Activated naive CD4-positive, alpha-beta T cell treated with anti-CD3 and anti-CD28 coated beads, Interleukin-2, amount 50 U/mL, for 16 hours (primary cell): ENCODE measurements at places on chromosomes 1 and 21.

DNA sequence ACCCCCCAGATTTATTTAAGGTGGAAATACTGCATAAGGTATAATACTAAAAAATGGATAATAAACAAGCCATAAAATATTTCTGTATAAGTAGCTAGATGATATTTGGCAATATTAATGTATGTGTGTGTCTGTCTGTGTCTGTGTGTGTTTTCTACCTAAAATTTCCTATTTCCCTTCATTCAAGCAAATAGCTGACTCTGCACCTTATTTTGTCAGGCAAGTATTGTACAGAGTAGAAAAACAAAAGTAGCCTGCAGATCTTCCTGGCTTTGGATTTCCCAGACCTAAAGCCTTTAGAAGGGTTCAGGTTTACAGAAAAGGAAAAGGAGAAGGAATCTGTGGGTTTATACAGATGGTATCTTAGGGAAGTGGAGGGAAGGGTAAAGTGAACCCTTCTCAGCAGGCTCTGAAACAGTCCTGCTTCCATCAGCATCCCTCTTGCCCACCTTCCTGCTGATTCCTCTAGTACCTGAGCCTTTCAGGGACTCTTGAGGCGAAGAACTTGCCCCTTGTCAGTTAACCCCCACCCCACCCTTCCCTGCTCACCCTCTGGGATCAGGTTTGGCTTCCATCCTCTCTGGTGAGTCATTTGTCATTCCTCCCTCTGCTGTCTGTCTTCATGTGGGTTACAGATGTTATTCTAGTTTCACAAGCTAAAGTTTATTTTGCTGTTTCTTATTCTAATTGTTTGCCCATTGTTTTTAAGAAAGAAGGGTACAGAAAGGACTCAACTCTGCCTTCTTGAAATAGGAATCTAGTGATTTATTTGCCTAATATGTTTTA lies 21.7 kb upstream of the RGS16 start:
- no peak for DNase-seq

GRCh38 chr1:192448026-192448578 lies 127.5 kb upstream of the RGS1 start:
- DNase-seq: no peak

- DNase-seq: no peak
These were observed 141.9 kb upstream of the CXADR start for GRCh38 chr21:17370916-17371315.

DNA sequence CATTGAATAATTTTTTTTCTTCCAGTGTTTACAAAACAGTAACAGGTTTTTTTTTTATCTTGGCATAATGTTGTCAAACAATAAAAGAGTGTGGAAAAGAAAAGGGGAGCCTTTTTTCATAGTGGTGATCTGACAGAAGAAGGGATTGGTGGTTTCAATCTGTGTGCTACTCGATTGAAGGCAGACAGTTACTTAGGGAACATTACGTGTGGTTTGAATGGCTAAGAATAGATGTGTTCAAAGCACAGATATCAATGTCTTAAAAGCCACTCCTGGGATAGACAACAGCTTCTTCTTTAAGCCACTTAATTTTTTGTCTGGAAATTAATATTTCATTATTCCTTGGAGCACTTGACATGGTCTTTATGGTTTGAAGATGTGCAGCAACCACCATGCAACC lies 558.6 kb upstream of the ADGRL2 start:
- DNase-seq: no peak

GRCh38 chr1:217977943-217978342 lies 307.1 kb upstream of the RRP15 start:
- no peak for DNase-seq

DNA sequence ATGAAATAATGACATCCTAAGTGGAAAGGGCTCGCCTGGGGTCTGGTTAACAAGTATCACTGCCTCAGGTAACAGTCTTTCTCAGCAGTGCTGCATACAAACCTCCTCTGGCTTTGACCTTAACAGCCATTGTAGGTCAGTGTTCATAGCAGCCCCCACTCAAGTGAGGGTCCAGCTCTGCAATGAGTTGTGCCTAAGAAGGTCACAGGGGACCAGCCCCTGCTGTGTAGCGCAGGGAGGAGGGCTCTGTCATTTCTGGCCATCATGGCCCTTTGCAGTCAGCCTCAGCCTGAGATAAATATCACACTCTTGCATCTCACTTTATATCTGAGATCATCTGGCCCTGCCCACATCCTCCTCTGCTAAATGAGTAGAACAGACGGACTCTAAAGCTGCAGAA lies 18.1 kb upstream of the MYSM1 start:
- DNase-seq: no peak

GRCh38 chr1:97056386-97056785 lies 334.8 kb downstream of the PTBP2 start:
- no peak for DNase-seq

- no peak for DNase-seq
These were observed 19.6 kb upstream of the EYA3 start for GRCh38 chr1:28108001-28108400.

- DNase-seq: no peak
These were observed 11.7 kb upstream of the ENO1 start for GRCh38 chr1:8889925-8890785.

- DNase-seq: no peak
These were observed 31.5 kb downstream of the RGS8 start for GRCh38 chr1:182652933-182653332.

GRCh38 chr1:34529935-34530859 lies 224.7 kb upstream of the GJB5 start:
- no peak for DNase-seq

DNA sequence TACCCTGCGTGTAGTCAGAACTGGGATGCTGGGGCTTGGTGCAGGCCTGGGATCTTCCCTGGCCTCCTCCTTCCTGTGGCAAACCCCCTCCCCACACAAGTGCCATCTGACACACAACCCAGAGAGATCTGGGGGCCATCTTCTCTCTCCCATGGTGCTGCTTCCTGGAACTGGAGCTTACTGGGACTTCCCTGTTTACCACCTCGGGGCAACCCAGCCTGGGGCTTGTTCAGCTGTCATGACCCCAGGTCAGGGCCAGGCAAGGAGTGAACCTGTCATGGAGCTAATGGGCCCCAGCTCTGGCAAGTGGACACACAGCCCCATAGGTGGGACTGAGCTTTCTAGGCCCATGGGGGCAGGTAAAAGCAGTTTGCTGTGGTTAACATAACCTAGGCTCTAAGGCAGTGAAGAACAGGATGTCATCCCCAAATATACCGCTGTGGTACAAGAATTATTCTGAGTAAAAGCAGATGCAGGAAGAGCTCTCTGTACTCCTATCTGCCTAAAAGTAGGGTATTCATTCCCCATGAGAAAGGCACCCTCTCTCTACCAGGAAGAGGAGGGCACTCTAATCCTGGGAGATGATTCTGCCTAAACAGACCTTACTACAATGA lies 2.4 kb downstream of the TRIM11 start:
- no peak for DNase-seq

DNA sequence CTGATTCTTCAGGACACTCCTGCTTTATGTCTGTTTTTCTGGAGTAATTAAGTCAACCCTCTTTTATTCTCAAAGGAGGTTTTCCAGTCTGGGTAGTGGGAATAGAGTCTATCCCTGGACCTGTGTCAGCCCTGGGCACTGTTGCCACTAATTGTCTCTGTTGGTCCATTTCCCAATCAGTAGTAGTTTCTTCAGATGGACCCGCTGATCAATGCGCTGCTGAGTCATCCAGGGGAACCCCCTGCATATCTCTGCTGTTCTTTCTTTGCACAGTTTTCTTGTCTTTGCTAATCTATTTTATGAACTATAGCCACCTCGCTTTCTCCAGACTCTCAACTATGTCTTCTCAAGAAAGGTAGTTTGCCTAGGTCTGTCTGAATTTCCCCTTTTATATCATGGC lies 82.5 kb downstream of the TNNI3K start:
- DNase-seq: no peak

DNA sequence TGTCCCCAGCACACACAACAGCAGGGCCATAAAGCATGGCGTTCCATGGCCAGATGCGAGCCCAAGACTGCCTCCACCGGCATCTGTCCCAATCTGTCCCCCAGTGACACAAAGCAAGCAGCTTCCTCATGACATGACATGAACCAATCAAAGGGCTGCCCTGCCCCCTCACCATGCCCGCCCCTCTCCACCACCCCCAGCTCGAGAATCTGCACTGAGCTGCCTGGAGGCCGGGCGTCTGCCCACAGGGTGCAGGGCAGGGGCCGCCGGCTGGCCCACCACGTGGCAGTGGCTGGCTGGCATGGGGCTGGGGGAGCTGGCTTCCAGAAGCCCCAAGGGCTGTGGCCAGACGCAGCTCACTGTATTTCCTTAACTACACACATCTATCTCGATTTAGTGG lies 27.8 kb downstream of the WNT9A start:
- no peak for DNase-seq

GRCh38 chr21:25934771-25935224 lies 200.0 kb downstream of the GABPA start:
- no peak for DNase-seq

DNA sequence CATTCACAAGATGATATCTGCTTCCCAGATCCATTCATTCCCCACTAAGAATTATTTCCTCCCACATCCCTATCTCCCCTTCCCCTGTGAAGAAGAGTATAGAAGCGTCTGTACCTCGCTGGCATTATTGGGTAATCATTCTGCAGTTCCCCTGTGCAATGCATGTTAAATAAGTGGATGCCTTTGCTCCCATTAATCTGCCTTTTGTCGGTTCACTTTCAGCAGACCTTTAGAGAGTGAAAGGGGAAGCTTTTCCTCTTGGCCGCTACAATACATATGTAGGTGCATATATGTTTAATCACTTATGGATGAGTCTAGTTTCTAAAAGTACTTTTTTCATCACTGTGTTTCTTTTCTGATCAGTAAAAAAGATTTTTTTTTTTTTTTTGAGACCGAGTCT lies 7.0 kb downstream of the CLCN6 start:
- no peak for DNase-seq

DNA sequence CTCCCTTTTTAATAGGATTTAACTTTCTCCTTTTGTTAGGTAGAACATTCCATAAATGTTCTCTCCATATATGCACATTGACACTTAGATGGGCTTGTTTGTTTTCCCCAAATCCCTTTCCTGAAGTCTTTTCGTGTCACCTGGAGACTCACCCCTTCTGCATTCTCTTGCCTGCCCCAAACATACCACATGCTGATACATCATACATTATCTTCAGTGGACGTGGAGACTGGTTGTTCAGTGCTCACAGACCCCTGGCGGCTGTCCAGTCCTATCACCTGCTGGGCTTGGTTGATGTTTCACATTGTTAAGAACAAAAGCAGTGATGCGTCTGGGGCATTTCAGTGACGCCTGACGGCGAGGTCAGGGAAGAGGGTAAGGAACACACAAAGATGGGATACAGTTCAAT lies 22.2 kb downstream of the FMOD start:
- DNase-seq: no peak

GRCh38 chr1:219753914-219754313 lies 141.0 kb upstream of the ZC3H11B start:
- no peak for DNase-seq

DNA sequence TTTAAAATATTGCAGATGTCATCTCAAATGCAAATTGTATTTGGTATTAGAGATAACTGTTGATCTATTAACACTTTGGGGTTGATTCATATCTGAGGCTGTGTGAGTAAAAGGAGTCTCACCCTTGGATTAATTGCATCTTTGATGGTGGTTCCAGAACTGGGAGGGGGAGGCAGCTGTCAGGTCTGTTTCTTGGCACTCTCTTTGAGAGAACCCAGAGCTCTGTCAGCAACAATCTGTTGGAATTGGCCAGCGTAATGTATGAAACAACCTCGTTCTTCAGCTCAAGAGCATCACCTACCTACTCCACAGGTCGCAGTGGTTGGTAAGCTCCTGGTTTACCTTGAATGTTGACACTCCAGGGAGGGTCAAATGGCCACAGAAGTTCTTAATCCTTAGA lies 424.1 kb downstream of the CAMTA1 start:
- DNase-seq: no peak

DNA sequence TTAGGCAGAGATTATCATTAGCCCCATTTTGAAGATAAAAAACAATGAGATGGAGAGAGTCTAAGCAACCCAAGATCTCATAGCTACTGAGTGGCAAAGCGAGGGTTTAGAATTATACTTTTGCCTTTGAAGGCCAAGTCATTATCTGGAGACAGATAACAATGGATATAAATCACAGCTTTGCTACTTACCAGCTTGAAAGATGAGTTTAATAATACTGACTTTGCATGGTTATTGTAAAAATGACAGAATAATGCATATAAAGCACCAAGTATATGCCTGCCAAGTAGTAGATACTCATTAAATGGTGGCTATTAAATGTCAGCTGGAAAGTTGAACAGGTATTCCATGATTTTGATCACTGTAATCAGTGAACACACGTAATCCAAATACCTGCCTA lies 241.6 kb upstream of the SGIP1 start:
- no peak for DNase-seq

GRCh38 chr1:110424699-110425611 lies 17.5 kb upstream of the LAMTOR5 start:
- no peak for DNase-seq

- no peak for DNase-seq
These were observed 3.6 kb downstream of the FAM20B start for GRCh38 chr1:179029321-179029759.

DNA sequence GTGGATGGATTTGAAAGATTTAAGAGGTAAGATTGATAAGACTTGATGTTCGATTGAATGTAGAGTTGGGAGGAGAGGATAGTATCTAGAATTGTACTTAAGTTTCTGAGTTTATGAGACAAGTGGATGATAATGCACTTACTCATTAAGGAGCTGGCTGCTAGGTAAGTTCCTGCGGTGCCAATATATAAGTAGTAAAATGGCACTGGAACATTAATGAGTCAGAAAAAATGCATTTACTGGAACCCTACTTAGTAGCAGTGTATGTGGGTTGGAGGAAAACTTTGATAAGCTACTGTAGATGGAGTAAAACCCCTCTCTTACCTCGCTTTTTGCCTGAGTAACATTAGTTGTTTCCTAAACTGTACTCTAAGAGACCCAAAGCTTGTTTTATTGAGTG lies 68.2 kb downstream of the ZFYVE9 start:
- DNase-seq: no peak

DNA sequence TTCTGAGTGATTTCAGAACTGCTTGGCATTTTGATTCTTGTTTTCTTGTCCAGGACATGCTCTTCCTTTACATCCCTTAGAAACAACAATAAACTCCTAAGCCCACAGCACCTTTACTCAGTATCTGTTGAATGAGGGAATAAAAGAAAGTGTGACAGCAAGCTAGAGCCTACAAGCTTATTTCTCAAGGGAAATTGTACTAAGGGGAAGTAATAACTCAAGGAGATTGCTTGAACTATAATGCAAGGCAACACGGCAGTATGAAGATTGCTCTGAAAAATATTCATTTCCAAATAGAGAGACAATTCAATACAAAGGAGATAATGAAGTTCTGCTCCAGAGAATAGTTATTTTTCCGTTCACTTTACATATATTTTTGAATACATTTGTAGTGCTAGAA lies 6.5 kb downstream of the OR6P1 start:
- no peak for DNase-seq

- DNase-seq: no peak
These were observed 12.0 kb upstream of the PRDM15 start for GRCh38 chr21:41891132-41891531.
